ENCODE measurements at places on chromosomes 7 and 10.

DNA sequence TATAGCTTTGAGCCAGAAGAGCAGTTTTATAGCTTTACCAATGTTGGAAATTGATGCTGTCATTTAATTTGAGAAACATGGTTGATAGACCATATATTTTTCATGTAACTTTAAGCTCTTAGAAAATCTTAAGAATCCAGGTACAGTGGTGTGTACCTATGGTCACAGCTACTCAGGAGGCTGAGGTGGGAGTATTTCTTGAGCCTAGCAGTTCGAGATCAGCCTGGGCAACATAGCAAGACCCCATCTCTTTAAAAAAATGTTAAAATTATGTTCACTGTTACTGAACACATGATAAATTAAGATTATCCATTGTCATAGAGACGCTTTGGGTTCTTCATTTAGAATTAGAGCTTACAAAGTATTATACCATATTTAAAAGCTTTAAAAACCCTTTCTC, 18.2 kb downstream of the REEP3 start:
- DNase-seq: no peak

GRCh38 chr10:96376483-96376882, 17.7 kb upstream of the OPALIN start:
- no peak for DNase-seq

- no peak for DNase-seq
Observed at GRCh38 chr10:5484205-5484604, 15.2 kb downstream of the CALML5 start.

- DNase-seq: no peak
Observed at GRCh38 chr7:2928613-2929311, 84.7 kb upstream of the GNA12 start.

DNA sequence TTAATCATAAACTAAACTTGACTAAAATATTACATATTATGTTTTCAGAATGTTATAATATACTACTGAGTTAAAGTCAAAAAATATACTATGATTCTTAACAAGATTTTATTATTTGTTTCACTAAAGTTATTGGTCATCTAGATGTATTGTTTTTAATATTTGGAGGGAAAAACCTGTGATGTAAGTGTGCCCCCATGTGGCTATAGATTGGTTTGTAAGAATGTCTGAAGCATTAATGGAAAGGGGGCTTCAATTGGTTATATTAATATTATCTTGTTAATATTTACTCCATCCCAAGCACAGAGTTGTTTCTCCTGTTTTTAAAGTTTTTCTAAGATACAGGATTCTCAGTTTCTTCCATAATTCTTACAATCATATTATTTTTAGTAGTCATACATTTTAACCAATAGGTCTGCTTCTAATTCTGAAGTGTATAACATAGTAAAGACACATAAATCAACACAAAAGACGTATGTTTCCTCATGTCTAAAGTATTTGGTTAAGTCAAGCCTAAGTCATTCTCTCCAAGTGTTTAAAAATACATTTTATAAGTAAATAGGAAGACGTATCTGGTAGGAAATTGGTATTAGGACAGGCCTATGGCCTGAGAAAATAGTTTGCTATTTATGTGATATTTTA, 58.0 kb downstream of the GNAT3 start:
- no peak for DNase-seq

DNA sequence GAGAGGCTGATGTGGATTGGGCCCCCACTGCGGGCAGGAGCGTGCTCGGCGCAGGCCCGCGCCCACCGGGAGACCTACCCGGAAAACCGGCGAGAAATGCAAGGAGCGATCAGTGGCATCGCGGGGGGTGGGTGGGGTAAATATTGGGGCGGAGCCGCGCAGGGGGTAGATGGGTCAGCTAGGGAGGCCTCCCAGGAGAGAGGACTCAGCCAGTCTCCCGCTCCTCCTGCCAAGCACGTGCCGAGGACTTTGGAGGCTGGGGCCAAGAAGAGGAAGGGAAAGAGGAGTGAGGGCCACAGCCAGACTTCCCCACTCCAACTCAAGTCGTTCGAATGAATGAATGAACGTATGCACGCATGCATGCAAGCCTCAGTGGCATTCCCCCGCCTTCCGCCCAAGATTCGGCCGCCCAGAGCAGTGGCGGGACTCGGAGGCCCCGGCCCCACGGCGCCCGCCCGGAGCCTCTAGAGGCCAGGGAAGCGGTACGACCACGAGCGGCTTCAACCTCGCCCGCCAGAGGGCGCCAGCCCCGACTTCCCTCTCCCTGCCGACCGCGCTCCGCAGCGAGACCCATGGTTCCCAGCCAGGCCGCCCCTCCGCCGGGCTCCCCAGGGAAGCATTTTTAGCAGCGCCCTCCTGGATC, 3.6 kb downstream of the NPM3 start:
- peak; percentile 90 for DNase-seq

- peak; percentile 66 for DNase-seq
Observed at GRCh38 chr7:142854372-142855113, at the start of gene EPHB6. EPHB6 (plus strand) TSS chr7:142855076; CDS start chr7:142863228, 8,152 bp downstream.

GRCh38 chr7:83769407-83769806, 120.5 kb upstream of the SEMA3E start:
- DNase-seq: no peak

DNA sequence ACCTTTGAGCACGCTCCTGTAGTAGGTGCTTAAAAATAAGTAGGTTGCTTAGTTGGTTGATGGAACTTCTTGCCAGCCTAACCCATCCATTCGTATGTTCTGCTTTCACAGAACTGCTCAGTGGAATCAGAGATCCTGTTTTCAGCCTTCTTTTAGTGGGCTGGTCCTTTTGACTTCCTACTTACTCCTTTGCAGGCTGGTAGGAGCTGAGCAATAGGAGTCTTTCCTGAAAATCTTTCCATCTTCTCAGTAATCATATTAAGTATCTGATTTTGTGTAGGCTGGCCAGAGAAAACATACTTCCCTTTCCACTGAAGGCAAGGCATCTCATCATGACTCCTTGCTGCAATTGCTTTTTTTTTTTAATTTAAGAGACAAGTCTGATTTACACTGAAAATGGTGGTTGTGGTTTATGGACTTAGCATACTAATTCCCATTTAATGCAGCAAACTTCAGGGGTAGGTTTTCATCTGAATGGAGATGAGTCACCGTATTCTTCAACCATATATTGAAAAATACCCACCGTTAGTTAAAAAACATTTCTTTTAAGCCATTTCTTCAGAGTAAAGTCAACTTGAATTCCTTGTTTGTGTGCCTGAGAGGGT, 208.0 kb downstream of the ZNF365 start:
- no peak for DNase-seq

All from activated CD4-positive, CD25-positive, alpha-beta regulatory T cell treated with anti-CD3 and anti-CD28 coated beads, Interleukin-2, amount 50 U/mL, for 72 hours (primary cell).